ENCODE measurements at places on chromosomes 2 and 18.
A peak's percentile ranks its signal among the peaks of the same experiment; 100 is the strongest.

DNA sequence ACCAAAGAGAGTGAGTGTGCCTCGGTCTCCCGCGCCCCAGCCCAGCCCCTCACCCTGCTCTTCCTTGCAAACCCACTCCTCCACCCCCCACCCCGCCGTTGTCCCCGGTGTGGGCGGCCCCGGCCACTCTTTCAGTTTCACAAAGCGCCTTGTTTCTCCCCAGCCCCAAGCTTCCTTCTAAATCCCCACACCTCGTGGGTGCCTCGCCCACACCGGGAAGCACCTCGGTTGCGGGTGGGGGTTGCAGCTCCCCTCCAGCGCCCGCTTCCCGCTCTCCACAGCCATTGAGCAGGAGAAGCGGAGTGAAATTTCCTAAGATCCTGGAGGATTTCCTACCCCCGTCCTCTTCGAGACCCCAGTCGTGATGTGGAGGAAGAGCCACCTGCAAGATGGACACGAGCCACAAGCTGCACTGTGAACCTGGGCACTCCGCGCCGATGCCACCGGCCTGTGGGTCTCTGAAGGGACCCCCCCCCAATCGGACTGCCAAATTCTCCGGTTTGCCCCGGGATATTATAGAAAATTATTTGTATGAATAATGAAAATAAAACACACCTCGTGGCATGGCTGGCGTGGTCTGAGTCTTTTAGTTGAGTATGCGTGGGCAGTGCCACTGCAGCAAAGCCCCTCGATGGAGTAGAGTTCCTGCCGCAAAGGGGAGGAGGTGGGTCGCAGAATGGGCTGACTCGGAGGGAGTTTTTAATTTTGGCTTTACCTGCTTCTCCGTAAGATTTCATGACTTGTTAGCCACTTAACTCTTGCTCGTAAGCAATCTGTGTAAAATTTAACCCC, 848 bp downstream of the TMSB10 start:
- H3K27ac ChIP-seq: peak overlapping the region; percentile 62
- peak overlapping the region; percentile 84 for H3K4me3 ChIP-seq
- H3K36me3 ChIP-seq: peaks cover 8% of the 10 kb centered on the region
- DNase-seq: peak; percentile 84

GRCh38 chr2:169265591-169265990, 96.7 kb downstream of the LRP2 start:
- H3K4me3 ChIP-seq: no peak overlapping the region
- no peak for DNase-seq
- H3K4me1 ChIP-seq: no peaks in the 10 kb centered on the region
- no peaks in the 10 kb centered on the region for H3K27me3 ChIP-seq
- no peaks in the 10 kb centered on the region for H3K36me3 ChIP-seq

GRCh38 chr2:215431290-215431689, 4.6 kb downstream of the FN1 start:
- H3K4me1 ChIP-seq: peaks cover 58% of the 10 kb centered on the region
- H3K27me3 ChIP-seq: no peaks in the 10 kb centered on the region
- DNase-seq: no peak
- peak overlapping the region; percentile 95 for H3K27ac ChIP-seq
- peak overlapping the region; percentile 83 for H3K4me3 ChIP-seq

DNA sequence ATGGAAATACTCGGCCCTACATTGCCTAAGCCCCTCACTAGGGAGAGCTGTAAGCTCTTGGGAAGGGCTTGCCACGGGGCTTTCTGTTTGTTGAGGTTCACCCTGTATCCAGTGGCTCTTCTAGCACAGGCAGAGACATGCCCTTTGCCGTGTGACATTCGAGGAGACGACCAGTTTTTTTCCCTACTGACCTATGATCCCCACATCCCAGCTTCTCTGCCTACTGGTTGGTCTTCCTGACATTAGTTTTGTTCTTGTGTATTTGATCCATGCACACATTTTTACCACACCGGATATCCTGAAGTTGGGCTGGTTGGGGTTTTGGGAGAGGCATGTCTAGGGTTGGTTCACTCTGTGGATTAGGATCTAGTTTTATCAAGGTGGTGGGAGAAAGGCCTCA, 69.3 kb downstream of the NPAS2 start:
- peaks cover 23% of the 10 kb centered on the region for H3K4me1 ChIP-seq
- no peak overlapping the region for H3K4me3 ChIP-seq
- H3K27ac ChIP-seq: no peak overlapping the region
- no peaks in the 10 kb centered on the region for H3K36me3 ChIP-seq

DNA sequence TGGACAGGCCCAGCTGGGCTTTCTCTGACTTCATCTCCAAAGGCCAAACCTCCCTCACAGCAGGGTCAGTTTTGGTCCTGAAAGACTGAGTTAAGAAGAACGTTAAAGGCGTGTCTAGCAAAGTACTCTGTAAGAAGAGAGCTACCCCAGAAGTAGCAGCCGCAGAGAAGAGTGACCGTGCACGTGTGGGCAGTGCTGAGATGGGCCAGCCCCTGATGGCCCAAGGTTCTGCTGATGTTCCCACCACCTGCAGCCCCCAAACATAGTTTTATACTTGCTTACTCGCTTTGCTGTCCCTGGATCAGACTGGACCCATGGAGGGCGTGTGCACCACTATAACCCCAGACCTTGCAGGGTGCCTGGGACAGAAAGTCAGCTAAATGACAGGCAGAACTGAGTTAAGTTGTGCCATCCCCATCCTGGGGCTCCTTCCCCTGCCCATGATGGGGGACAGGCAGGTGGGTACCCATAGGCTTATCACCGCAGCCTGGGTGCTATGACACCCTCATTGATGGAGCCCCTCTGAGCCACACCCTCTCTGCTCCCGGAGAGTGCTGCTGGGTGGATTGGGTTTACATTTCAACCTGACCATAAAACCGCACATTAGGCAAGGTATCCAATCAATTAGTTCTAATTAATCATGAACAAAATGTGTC, 367.3 kb upstream of the HS6ST1 start:
- H3K27me3 ChIP-seq: no peaks in the 10 kb centered on the region
- no peaks in the 10 kb centered on the region for H3K36me3 ChIP-seq
- H3K27ac ChIP-seq: no peak overlapping the region

- DNase-seq: no peak
- no peak within 1 kb of the TSS for H3K4me3 ChIP-seq
- no peaks in the 10 kb centered on the region for H3K27me3 ChIP-seq
- no peak within 1 kb of the TSS for H3K27ac ChIP-seq
These were observed at the start of gene MYL1 for GRCh38 chr2:210315015-210315788. Gene MYL1, minus strand, starts transcription at chr2:210315174. Its CDS starts 132 bp downstream, at chr2:210315042.

- H3K4me3 ChIP-seq: no peak overlapping the region
- H3K4me1 ChIP-seq: peaks cover 5% of the 10 kb centered on the region
- no peaks in the 10 kb centered on the region for H3K27me3 ChIP-seq
- H3K36me3 ChIP-seq: peaks cover 4% of the 10 kb centered on the region
- no peak for DNase-seq
These were observed 35.0 kb downstream of the NDC80 start for GRCh38 chr18:2606335-2606734.

DNA sequence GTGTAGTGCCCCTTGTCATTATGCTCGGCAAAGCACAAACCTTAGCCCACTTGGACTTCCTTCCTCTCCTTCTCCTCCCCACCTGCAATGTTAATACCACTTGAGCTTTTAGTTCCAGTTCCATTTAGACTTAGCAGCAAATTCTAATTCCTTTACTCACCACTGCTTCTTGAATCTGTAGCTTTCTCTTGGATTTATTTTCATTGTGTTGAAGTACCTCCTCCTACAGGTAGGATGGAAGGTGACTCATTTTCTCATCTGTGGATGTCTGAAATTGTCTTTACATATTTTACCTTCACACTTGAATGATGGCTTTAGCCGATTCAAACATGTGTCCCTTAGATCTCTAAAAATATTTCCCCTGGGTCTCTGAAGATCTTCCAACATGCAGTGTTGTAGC, 32.8 kb upstream of the BIN1 start:
- peaks cover 13% of the 10 kb centered on the region for H3K4me1 ChIP-seq
- DNase-seq: no peak
- H3K36me3 ChIP-seq: no peaks in the 10 kb centered on the region

GRCh38 chr2:80365762-80366161, 61.2 kb upstream of the LRRTM1 start:
- H3K27ac ChIP-seq: no peak overlapping the region
- DNase-seq: no peak
- no peaks in the 10 kb centered on the region for H3K4me1 ChIP-seq

DNA sequence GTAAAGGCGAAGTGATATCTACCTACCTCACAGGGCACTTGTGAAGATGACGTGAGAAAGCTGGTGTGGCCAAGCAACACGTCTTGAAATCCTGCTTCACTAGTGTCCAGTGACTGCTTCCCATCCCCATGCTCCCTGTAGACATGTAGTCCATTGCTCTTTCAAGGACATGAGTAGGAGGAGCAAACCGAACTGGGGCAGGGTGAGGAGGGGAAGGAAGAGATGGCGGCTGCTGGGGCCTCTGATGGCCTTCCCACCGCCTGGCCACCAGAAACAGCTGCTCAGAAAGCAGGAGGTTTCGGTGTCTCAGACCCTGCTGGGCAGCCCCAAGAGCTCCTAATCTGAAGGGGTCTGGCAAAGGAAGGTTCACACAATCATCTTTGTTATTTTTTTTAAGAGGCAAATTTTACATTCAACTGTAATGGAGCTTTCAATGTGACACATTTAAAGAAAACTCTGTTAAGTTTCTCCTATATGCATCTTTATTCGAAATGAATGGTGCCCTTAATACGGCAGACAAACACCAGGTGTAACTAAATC, 14.7 kb downstream of the CPLX4 start:
- H3K27me3 ChIP-seq: peaks cover 58% of the 10 kb centered on the region
- no peak overlapping the region for H3K27ac ChIP-seq
- no peak for DNase-seq
- H3K4me3 ChIP-seq: no peak overlapping the region
- no peaks in the 10 kb centered on the region for H3K36me3 ChIP-seq
- peaks cover 3% of the 10 kb centered on the region for H3K4me1 ChIP-seq

Measured in osteoblast (primary cell).